ENCODE measurements at places on chromosomes 2 and 18.

DNA sequence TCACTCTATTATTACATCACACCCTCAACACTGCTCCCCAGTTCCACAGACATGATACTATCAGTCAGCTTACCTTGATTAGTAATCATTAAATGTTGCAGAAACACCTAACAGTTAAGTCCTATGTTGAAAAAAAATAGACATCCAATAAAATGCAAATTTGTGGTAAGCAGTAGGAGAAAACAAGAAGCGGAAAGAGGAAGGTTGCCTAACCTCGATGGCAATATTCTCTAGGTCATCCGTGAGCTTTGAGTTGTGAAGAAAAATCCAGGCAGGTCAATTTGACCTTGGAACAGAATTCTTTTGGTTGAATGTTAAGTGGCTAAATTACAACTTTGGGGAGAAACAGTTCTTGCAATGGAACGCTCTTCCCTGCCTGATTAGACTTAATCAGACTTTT, 264.4 kb downstream of the AFF3 start:
- DNase-seq: no peak

- DNase-seq: no peak
Observed at GRCh38 chr2:219537657-219538488, 5.7 kb downstream of the CHPF start.

DNA sequence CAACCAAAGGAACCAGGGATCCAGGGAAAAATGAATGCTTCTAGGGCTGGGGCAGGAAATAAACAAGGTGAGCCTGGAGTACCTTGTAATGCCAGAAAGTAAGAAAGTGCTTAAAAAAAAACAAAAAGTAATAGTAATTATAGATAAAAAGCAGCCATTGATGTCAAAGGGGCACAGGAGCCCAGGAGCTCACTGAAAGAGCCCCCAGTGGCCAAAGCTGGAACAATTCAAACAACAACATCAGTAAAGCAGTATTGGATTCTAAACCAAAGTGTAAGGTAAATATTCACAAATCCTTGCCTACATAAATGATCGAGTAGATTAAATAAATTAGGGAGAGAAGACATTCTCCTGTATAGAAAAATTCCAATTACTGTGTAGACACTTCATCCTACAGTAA, 114.3 kb upstream of the ARL4C start:
- DNase-seq: no peak

GRCh38 chr18:44852818-44853217, 172.1 kb downstream of the SETBP1 start:
- no peak for DNase-seq

GRCh38 chr2:95077861-95078603, 43.6 kb downstream of the MRPS5 start:
- DNase-seq: no peak

GRCh38 chr18:79386547-79386946, 9.2 kb upstream of the NFATC1 start:
- DNase-seq: no peak

GRCh38 chr2:110729106-110729505, 3.3 kb upstream of the ACOXL start:
- no peak for DNase-seq

DNA sequence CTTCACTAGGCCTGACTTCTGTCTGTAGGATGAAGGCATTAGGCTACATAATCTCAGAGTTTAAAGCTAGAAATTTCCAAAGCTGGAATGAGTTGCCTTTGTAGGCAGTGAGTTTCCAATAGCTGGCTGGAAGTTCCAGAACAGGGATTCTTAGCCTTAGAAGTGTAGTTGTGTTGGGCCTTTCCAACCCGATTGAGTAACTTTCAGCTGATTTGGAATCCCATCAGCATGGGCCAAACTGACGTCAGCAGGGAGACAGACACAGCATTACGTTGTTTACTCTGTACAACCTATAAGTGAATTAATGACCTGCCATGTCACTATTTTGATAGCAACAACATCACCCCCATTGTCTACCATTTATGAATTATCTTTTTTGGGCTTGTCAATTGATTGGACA, 56.9 kb downstream of the SETBP1 start:
- no peak for DNase-seq

DNA sequence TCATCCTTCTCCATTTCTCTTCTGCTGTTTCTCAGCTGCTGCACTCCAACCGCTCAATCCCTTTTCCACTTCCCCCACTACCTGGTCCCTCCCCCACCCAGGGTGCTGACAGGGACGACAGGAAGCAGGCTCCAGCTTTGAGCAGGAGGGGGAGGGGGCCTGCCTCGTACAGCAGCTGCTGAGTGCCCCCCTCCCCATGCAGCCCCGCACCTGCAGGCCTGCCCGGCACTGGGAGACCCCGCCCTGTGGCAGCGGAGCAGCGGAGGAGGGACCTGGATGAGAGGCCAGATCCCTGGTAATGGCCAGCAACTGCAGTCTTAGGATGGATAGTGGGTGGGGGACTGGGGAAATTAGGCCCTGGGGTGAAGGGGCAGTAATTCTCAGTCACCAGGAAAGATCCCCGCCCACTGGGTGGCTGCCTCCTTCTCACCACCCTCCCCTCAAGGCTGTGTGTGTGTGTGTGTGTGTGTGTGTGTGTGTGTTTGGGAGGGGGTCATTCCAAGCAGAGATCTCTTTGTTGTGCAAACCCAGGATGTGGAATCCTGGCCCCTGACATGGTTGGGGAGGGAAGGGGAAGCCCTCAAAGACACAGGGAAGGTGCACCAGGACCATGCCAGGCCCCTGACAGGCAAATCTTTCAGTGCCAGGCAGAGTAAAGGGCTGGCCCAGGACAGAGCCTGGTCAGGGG, 6.8 kb upstream of the CRYBA2 start:
- DNase-seq: no peak
